Liver (tissue), 10 donors: ENCODE measurements at places on chromosomes 4 and X.

DNA sequence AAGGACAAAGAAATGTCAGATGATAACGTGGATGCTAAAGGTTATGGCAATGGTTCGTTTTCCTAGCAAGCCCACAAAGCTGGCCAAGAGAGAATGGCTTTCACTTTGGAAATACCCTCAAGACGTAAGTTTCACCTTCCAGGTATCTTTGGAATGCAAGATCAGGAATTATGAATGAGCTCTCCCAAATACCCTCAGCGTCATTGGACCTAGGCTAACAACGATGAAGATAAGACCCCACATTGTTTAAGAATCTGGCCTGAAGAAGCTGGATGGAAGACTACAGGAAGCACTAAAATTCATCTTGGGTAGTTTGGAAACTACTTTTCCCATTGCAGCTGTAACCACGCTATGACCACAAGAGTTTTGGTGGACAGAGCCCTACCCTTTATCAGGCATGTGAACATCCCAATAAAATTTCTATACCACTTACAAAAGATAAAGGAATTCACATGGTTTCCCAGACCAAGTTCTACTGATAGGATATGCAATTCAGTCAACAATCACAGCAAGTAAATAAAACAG lies 111.9 kb downstream of the KDR start:
- DNase-seq = no peak

DNA sequence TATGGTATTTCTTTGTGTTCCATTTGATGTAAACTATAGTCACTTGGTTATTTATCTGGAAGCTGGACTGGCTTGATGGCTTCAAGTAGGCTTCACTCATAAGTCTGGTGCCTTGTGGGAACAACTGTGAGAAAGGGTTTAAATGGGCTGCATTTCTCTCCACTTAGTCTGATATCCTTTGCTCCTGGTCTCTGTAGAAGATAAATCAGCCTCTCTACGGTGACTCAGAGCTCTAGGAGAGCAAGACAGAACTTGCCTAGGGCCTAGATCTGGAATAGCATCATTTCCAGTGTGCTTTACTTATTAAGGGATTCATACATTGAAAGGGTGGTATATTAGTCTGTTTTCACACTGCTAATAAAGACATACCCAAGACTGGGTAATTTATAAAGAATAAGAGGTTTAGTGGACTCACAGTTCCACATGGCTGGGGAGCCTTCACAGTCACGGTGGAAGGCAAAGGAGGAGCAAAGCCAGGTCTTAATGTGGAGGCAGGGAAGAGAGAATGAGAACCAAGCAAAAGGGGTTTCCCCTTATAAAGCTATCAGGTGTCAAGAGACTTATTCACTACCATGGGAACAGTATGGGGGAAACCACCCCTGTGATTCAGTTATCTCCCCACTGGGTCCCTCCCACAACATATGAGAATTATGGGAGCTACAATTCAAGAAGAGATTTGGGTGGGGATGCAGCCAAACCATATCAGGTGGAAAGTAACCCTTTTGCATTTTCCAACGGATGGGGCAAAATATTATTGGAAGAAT lies 1746.4 kb upstream of the PCDH7 start:
- no peak for DNase-seq

GRCh38 chrX:141320801-141321200 lies 78.5 kb upstream of the SPANXC start:
- no peak for DNase-seq

- no peak for DNase-seq
Observed at GRCh38 chr4:184282251-184282713, 64.6 kb upstream of the ENPP6 start.

DNA sequence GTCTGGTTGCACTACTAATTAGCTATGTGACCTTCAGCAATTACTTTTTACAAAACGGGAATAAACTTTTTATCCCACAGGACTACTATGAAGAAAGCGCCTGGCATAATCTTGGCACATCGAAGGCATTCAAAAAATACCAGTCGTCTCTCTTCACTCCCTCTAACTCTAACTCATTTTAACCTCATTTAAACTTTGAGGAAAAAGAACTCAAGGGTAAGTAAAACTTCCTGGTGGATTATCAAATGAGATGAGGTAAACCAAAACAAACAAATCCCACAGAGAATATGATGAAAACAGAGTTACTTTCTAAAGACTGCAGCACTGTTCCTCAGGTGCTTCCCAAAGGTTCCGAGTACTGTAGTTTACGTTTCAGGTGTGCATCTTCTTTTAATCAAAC lies 66.9 kb downstream of the SH3RF1 start:
- no peak for DNase-seq

DNA sequence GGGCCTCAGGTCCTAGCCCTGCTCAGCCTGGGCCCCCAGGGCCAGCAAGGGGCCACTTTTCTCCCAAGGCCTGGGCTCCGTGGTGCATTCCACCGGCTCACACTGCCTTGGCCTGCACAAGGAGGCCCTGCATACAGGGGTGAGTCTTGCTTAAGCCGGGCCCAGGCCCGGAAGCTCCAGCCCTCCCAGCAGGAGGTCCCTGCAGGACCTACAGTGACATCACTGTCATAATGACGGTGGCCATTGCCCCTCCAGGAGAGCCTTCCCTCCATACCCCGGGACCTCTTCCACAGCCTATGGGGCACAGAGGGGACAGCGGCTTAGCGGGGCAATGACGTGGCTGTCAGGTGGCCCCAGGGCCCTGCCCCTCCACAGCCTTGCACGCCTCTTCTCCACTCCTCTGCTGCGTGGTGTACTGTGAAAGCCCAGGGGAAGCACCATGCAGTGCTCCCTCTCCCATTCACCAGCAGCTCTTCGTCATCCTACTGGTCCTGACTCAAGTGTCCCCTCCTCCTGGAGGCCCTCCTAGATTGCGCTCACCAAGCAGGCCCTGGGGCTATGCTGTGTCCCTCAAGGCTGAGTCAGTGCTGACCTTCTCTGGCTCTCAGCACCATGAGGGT lies 32.3 kb upstream of the AFAP1 start:
- DNase-seq = no peak

- DNase-seq = no peak
Observed at GRCh38 chr4:56496241-56496640, 9.3 kb upstream of the ARL9 start.

DNA sequence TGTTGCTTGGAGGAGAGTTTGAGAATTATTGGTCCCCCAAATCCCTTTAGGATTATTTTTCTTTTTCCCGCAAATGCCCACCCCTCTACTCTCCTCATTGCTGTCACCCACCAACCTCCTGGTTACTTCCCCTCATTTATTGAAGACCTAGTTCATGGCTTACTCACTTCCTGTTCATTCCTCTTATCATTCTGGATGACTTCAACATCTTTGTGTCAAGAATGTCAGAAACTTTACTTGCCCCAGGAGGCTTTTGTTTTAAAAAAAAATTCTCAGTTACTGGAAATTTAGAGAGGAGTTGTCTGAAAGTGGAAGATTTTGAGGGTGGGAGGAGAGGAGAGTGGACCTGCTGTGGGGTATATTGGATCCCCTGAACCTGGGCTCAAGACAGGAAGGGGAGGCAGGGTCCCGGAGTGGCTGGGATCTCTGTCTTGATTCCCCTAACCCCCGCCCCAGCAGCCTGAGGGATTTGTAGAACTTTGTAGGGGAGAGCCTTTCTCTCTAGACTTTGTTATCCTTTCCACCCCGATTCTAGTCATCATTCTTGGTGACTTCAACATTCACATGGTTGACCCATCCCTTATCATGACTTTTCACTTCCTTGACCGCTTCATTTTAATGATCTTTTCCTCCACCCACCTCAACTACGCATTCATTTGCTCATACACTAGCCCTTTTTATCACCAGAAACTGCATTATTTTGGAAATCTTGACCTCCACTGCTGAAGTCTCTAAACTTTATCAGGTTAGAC lies 69.9 kb upstream of the ESX1 start:
- no peak for DNase-seq

- no peak for DNase-seq
Observed at GRCh38 chr4:150237110-150237872, 159.0 kb downstream of the DCLK2 start.

DNA sequence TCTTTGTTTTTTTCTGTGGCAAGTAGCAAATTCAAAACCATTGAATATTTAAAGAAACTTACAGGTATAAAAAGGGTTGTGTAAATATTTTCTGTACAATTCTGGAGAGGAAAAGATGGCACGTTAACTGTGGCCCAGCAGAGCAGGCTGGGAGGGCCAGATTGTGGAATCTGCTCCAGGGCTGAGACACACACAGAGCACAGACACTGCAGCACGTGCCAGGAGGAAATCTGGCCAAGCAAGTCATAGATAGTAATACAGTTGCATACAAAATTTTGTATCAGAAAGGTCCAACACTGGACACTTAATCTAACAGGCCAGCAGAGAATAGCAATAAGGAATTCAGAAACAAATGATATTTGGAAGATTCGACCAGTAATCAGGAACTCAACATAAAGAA lies 763.7 kb downstream of the PDHA2 start:
- no peak for DNase-seq

- DNase-seq = no peak
Observed at GRCh38 chr4:16075975-16076757, 7.7 kb downstream of the PROM1 start.

DNA sequence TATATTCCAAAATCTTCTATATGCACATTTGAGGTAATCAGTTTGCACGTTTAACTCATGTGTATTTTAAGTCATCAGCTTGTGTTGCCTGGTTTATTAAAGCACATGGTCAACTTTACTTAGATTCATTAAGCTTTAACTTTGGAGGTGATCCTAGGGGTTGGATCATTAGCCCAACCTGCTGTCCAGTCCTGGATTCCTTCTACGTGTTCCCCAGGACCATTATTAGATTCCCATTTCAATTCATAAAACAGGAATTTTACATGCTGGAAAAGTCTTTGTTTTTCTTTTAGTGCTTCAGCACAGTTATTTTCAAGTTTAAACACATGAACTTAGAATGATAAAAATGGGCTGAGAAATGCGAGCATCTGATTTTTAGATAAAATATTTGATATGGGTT lies 132.5 kb downstream of the SORBS2 start:
- no peak for DNase-seq

DNA sequence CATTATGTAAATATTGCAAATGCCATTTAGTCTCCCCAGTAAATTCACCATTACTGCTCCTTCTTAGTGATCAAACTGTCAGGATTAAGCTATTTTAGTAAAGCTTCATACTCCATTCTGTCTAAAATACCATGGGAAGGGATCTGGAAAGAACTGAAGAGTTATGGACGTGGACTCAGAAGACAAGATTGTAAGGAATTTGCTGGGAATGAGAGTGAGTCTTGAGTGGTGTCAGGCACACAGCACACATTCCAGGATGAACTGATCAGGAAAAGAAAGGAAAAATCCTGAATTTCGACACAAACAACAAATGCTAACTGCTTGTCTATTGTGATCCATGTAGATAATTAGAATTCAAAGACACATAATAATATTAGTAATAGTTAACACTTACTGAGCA lies 311.0 kb downstream of the CENPC start:
- no peak for DNase-seq

GRCh38 chr4:188032583-188032982 lies 37.0 kb downstream of the ZFP42 start:
- no peak for DNase-seq

DNA sequence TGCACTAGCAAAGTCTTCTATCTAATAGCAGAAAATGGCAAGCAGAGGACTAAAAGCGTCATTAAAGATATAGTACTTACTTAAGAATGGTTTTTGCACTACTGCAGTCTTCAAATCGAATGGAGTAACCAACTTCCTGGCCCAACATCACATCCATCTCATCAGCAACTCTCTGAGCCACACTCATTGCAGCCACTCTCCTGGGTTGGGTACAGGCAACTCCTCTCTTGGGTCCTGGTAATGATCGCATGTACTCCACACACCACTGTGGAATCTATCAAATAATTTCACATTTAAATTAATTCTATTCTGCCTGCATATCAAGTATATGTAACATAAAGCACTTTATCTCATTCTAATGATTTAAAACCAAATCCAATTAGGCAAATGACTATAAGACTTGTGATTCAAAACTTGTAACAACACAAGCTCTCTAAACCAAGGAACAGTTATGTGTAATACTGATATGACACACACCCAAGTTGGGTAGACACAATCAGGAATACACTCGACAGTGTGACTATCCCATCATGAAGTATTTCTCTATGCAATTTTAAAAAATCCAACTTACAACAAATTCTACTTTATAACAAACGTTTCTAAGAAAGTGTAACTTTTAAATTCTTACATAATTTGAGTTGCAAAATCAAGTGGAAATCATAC lies 13.6 kb downstream of the DHX15 start:
- no peak for DNase-seq

- DNase-seq = no peak
Observed at GRCh38 chr4:89305712-89306437, 1.7 kb downstream of the GPRIN3 start.

DNA sequence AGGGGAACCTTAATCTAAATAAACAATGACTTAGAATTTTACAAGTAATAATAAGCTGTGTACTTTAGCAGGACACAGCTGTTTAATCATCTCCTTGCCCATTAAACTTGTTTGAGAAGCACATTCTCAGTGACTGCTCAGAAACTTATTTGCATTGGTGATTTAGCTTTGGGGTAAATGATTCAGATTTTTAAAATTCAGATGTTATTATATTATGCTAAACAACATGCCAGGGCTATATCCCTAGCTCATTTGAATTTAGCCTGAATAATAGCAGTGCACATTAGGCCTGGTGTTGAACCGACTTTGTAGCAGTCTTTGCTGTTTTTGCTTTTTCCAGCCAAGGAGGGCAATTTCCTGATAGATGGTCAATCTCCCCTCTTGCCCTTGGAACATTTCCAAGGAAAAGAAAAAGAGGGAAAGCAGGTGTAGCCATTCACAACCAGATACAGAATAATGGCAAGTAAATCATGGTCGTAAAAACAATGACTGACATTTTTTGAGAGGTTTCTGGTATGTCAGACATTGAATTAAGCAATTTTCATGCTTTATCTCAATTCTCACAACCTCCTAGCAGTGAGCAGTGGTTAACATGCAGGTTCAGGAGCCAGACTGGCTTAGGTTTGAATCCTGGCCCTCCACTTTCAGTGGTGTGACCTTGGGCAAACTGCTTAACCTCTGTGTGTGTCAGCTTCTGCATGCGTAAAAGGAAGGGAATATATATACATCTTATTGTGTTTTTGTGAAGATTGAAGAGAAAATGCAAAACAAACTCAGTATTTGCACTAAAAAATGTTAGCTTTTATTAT lies 16.8 kb downstream of the ARHGEF38 start:
- DNase-seq = no peak

DNA sequence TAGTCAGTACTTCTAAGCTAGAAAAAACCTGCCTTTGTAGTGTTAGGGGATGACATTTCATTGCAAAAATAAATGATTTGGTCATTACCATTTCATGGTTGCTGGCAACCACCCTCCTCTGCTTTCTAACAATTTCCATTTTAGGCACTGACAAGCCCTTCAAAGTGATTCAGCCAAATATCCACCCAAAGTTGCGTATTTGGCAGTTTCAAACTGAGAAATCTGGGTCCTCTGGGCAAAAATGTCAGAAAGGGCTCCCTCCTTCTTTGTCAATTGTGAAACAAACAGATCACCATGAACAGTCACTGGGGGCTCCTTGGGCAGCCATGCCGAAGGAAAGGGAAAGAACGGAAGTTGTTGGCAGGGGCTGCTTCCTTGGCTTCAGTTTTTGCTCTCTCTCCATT lies 33.0 kb downstream of the PLAC1 start:
- DNase-seq = no peak
